Endothelial cell of coronary artery (primary cell): ENCODE measurements at places on chromosomes 11 and 22. TPM values are rescaled to one million over a fixed set of nuclear protein-coding genes. Genes with fewer than 3 reads are reported as not detected.

The PRRG4 gene
- total RNA-seq = 0.09 TPM in 1 of 2 replicates, not detected in the other

The MYEOV gene
- 0.66 and 1.5 TPM in 2 replicates for total RNA-seq

The TESMIN gene
- 0.54 and 0.66 TPM in 2 replicates for total RNA-seq

The CNIH2 gene
- 0.09 TPM in 2 replicates for total RNA-seq

The NRIP3 gene
- total RNA-seq = 2.5 and 12.0 TPM in 2 replicates

The CRYBB3 gene
- not detected in 2 replicates for total RNA-seq

The ABCC8 gene
- not detected in 2 replicates for total RNA-seq

The POLD3 gene
- 8.5 and 11.0 TPM in 2 replicates for total RNA-seq

The TRIM22 gene
- total RNA-seq = 107 and 112 TPM in 2 replicates

The SLN gene
- total RNA-seq = 0.09 TPM in 1 of 2 replicates, not detected in the other

The HBD gene
- not detected in 2 replicates for total RNA-seq

The LUZP2 gene
- 0.56 TPM in 1 of 2 replicates, not detected in the other for total RNA-seq

The ANGPTL5 gene
- total RNA-seq = not detected in 2 replicates

The PLEKHA7 gene
- 0.45 and 1.0 TPM in 2 replicates for total RNA-seq

The PRODH gene
- under 0.01 and 0.09 TPM in 2 replicates for total RNA-seq

The SCGB1C1 gene
- total RNA-seq = not detected in 2 replicates

The C11orf54 gene
- total RNA-seq = 10.4 and 15.0 TPM in 2 replicates

The KLHL35 gene
- total RNA-seq = 3.2 and 4.9 TPM in 2 replicates

The TPBGL gene
- under 0.01 TPM in 1 of 2 replicates, not detected in the other for total RNA-seq

The INS gene
- total RNA-seq = not detected in 2 replicates

The DERL3 gene
- total RNA-seq = 0.19 and 0.63 TPM in 2 replicates

The TRIM77 gene
- not detected in 2 replicates for total RNA-seq

The OR8A1 gene
- total RNA-seq = not detected in 2 replicates

The SCN4B gene
- 0.09 TPM in 2 replicates for total RNA-seq

The RPS6KB2 gene
- 29.7 and 32.5 TPM in 2 replicates for total RNA-seq

The DNAJB7 gene
- total RNA-seq = not detected in 2 replicates

The IL17REL gene
- total RNA-seq = under 0.01 TPM in 1 of 2 replicates, not detected in the other

The FAM180B gene
- 0.09 TPM in 1 of 2 replicates, not detected in the other for total RNA-seq

The VSTM5 gene
- under 0.01 and 0.09 TPM in 2 replicates for total RNA-seq

The MAJIN gene
- not detected in 2 replicates for total RNA-seq

The NCF4 gene
- total RNA-seq = not detected in 2 replicates

The C22orf31 gene
- not detected in 2 replicates for total RNA-seq

The CCDC116 gene
- total RNA-seq = 0.09 and 0.28 TPM in 2 replicates

The TSPAN32 gene
- total RNA-seq = not detected in 2 replicates

The KCNJ5 gene
- 0.09 TPM in 2 replicates for total RNA-seq

The MCAM gene
- total RNA-seq = 1,233 and 1,581 TPM in 2 replicates

The OR2AG2 gene
- total RNA-seq = 0.09 and 0.18 TPM in 2 replicates

The TMEM132A gene
- 74.9 and 87.1 TPM in 2 replicates for total RNA-seq

The OR2AG1 gene
- total RNA-seq = not detected in 2 replicates

The MISFA gene
- 0.54 and 1.1 TPM in 2 replicates for total RNA-seq

The VWA5A gene
- 6.1 and 8.3 TPM in 2 replicates for total RNA-seq

The ADM2 gene
- total RNA-seq = under 0.01 and 1.3 TPM in 2 replicates

The P2RX6 gene
- under 0.01 and 0.09 TPM in 2 replicates for total RNA-seq

The PKP3 gene
- total RNA-seq = 0.09 and 1.3 TPM in 2 replicates

The BACE1-AS gene
- total RNA-seq = 1.8 and 2.5 TPM in 2 replicates

The STK33 gene
- 0.19 and 0.45 TPM in 2 replicates for total RNA-seq

The SOX10 gene
- not detected in 2 replicates for total RNA-seq

The SULT4A1 gene
- 0.09 and 0.63 TPM in 2 replicates for total RNA-seq

The KCNQ1OT1 gene
- 0.81 and 1.9 TPM in 2 replicates for total RNA-seq

The TP53AIP1 gene
- total RNA-seq = not detected in 2 replicates
